ENCODE measurements at places on chromosomes 2 and 18.

DNA sequence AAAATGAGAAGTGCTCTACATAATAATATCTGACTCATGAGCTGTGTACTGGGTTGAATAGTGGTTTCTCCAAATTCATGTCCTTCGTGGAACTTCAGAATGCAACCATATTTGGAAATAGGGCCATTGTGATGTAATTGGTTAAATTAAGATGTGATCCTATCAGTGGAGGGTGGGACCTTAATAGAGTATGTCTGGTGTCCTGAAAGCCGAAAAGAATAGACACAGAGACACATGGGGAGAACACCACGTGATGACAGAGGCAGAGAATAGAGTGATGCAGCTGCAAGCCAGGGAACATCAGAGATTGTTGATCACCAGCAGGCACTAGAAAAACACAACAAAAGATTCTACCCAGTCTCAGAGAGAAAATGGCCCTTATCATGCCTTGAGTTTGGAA is 310.1 kb downstream of the EXOC6B start:
- DNase-seq, result no peak

GRCh38 chr2:213167271-213167930 is 16.0 kb upstream of the IKZF2 start:
- no peak for DNase-seq

GRCh38 chr2:33488178-33488690 is 11.8 kb downstream of the RASGRP3 start:
- no peak for DNase-seq

- no peak for DNase-seq
These were observed 4.7 kb upstream of the ITSN2 start for GRCh38 chr2:24365051-24365450.

DNA sequence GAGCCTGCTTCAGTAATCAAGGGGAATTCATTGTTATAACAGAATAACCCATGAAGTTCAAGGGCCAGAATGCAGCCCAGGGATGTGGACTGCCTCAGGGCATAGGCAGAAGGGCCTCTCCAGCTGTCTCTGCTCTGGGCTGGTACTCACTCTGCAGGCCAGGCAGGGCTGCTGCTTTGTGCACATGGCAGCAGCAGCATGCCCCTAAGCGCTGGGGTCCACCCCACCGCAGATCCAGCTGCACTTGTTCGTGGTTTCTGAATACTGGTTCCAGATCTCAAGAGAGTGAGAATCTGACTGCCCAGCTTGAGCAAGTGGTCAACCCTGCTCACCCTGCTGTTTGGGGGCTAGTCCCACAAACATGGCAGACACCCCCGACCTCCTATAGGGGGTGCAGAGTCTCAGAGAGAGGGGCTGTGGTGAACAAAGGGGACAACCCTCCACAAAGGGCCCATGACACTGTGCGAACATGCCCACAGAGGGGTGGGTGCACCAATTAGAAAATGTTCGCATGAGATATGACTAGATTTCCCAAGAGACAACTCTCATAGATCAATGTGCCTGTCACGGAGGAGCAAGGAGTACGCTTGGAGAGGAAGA is 87.3 kb downstream of the ACTR3 start:
- DNase-seq, result no peak

DNA sequence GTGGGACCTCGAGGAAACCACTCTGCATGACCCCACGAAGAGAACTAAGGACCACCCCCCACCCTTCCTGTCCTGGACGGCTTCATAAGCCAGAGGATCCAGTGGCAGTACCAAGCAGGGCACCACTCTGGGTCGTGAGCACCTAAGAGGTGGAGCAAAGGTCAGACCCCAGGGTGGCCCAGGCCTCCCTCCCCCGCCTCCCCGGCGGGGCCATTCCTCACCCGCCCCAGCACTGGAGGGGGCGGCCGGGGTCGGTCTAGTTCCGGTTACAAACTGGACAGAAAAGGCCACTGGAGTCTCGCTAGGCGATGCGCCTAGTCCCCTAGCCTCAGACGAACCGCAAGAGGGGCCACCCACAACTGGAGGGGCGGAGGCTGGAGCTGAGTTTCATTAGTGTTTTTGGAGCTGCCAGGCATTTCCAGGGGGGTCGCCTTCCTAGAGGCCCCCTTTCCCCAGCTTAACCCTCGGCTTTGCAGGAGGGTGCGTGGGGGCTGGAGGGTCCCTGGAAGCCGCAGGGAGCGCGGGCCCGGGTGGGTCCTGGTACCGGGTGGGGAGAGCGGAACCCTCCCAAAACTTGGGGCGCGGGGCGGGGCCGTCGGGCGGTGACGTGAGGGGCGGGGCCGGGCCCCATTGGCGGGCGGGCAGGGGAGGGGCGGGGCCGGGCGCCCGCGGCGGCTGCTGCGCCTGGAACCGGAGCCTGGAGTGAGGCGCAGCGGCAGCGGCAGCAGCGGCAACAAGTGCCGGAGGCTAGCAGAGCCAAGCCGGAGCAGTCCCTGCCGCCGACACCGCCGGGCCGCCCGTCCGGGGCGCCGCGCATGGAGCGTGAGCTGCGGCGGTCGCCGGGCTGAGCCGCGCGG is at the start of gene B3GNT2:
TSS of gene B3GNT2 (plus strand) at position 695 of the 857 bp plus-strand sequence. CDS start 26,106 bp downstream, outside the sequence.
- peak; percentile 80 for DNase-seq

- DNase-seq, result no peak
These were observed 135.9 kb downstream of the TPGS2 start for GRCh38 chr18:36692921-36693332.

- no peak for DNase-seq
These were observed 194.2 kb upstream of the PKDCC start for GRCh38 chr2:41853427-41854191.

All from stimulated activated naive CD4-positive, alpha-beta T cell (primary cell).